Retina (tissue), 1 donor: ENCODE measurements at places on chromosomes 11 and 22.

GRCh38 chr11:45104006-45104789 lies 42.2 kb upstream of the PRDM11 start:
- no peak for DNase-seq

- DNase-seq = no peak
Observed at GRCh38 chr11:57640068-57640800, 9.5 kb downstream of the YPEL4 start.

DNA sequence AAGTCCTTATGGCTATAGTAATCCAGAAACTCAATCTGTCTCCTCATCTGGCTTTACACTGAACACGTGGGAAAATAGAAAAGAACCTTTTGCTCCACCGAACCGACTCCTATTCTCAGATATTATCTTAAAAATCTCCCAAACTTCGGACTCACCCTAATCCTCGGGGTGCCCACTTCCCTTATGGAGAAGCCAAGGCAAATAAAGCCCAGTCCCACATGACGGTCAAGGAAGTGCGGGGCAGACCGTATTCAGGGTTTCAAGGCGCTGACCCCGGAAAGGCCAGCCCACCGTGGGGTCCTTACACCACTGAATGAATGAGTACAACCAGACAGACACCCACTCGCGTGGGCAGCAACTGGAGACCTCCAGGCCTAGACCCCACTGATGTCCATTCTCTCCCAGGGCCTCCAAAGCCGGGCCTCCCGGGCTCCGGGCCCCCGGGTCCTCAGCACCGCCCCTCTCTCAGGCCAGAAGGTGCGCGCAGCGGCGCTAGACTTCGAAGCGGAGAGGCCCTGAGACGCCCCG lies 489 bp downstream of the NUP98 start:
- no peak for DNase-seq

DNA sequence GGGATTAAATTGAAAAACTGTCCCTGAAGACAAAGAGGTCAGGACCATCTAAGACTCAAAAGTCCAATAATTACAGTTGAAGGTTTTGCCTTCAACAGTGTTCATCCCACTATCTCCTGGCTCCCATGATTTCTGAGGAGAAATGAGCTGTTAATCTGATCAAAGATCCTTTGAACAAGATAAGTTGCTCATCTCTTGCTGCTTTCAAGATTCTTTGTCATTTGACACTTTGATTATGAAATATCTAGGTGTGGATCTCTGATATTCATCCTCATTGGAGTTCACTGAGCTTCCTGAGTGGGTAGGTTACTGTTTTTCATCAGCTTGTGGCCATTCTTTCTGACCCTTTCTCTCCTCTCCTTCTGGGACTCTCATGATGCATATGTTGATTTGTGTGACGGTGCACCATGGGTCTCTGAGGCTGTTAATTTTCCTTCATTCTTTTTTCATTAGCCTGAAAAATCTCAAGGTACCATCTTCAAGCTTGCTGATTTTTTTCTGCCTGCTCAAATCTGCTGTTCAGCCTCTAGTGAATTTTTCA lies 20.9 kb downstream of the PC start:
- no peak for DNase-seq

- DNase-seq = no peak
Observed at GRCh38 chr11:47995360-47995769, 15.0 kb downstream of the PTPRJ start.

GRCh38 chr11:3679077-3679476 lies 7.9 kb upstream of the CHRNA10 start:
- no peak for DNase-seq

GRCh38 chr11:110972640-110973039 lies 260.4 kb upstream of the ARHGAP20 start:
- no peak for DNase-seq

DNA sequence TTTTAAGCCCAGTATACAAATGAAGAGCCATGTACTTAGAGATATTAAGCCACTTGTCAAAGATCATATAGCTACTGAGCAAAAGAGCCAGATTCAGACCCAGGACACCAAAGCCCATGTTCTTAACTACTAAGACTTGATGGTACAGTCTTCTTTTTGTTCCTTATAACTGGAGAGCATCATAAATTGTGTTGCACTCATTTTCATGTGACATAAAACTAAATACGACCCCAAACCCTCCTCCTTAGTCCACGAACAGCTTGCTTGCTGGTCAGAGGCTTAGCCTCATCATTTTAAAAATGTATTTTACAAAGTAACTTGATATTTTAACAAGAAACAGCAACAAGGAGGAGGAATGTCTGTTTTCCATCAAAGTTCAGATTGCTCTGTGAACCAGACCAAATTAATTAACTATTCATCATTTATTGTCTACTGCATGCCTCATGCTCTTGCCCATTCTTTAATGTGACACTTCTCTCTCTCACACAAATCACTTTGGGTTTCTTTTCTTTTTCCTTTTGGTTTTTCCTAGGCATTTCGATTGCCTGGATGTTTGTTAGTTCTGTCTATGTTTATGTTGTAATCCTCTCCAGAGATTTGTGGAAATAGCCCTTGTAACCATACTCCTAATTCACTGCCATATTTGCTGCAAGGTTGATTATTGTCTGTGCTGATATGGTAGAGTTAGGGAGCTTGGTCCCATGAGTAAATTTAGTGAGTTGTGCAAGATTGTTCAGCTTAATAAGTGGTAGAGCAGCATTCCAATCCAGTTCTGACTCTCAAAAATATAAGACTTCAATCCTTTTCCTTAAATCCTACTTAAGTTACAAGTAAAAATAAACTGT lies 8.4 kb upstream of the ARHGAP20 start:
- DNase-seq = no peak

DNA sequence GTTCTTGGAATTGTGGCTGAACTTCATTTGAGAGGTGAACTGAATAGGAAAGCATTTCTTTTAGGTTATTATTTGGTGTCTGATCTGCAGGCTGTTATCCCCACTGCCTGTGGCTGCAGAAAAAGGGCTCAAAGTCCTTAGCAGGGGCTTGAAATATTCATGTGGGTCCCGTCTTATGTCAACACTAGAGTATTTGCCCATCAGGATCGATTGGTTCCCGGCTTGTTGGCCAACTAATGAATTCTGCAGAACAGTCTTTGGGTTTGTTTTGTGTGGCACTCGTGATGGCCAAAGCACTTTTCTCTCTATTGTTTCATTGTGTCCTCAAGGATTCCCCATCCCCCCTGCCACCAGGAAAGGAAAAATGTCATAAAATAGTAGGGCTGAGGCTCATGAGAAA lies 211.9 kb downstream of the MYO18B start:
- DNase-seq = no peak

- no peak for DNase-seq
Observed at GRCh38 chr11:113415343-113415742, 27.8 kb downstream of the ANKK1 start.

DNA sequence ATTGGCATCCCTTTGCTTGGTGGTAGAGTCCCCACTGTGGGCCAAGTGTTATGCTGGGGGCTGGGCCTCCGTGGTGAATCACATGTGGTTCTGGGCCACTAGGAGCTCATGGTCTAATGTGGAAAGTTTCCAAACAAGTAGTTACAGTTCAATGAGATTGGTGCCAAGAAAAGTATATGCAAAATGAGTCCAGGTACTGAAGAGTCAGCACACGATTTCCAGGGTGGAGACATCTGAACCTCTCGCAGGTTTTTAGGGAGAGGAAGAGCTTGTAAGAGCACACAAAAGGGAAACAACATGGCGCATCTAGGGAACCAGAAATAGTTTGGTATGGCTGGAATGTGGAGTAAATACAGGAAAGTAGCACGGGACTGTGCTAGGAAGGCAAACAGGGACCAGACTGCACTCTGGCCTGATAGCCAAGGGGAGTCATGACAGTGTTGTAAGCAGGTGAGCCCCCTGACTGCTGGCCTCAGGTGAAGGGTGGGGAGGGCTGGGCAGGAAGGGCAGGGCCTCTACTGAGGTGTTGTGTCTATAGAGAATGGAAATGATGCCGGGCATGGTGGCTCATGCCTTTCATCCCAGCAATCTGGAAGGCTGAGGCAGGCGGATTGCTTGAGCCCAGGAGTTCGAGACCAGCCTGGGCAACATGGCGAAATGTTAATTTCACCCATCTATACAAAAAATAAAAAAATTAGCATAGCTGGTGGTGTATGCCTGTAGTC lies 12.6 kb downstream of the POLR2F start:
- DNase-seq = no peak

DNA sequence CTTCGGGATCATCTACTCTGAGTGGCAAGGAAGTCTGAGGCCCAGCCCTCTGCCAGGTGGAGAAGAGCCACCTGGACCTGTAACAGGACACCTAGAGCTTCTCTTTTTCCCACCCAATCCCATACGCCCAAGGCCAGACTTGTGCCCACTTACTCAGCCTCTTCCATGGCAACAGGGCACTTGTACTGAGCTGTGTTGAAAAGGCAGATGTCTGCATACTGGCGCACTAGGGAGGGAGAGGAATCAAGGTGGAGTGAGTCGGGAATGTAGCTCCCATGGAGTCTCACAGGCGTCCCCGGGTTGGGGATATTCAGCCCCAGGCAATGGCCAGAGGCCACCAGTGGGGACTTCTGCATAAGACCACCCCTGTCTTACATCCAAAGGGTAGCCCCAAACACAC lies 36.1 kb downstream of the TPBGL start:
- DNase-seq = no peak

- no peak for DNase-seq
Observed at GRCh38 chr11:95091663-95092180, 2.1 kb downstream of the ENDOD1 start.

GRCh38 chr11:33089776-33090175 lies 50.4 kb downstream of the TCP11L1 start:
- no peak for DNase-seq

DNA sequence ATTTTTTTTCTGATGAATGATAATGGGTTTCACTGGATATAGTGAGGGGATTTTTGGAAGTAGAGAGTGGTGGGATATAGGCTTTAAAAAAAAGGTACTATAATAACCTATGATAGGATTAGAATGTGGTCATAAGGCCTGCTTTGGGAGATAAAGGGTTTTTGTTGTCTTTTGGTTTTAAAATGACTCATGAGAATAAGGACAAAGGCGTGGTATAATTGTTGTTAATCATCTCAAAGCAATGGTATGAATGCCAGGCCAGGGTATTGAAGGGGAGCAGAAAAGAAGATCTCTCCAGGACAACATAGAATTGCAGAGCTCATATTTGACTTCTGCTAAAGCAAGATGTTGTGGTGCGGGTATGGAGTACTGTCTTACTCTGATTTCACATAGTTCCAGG lies 579.4 kb downstream of the JRKL start:
- no peak for DNase-seq
